ENCODE measurements at places on chromosomes 7 and 10.

GRCh38 chr7:4383584-4383983 is 298.5 kb upstream of the FOXK1 start:
- DNase-seq: no peak

DNA sequence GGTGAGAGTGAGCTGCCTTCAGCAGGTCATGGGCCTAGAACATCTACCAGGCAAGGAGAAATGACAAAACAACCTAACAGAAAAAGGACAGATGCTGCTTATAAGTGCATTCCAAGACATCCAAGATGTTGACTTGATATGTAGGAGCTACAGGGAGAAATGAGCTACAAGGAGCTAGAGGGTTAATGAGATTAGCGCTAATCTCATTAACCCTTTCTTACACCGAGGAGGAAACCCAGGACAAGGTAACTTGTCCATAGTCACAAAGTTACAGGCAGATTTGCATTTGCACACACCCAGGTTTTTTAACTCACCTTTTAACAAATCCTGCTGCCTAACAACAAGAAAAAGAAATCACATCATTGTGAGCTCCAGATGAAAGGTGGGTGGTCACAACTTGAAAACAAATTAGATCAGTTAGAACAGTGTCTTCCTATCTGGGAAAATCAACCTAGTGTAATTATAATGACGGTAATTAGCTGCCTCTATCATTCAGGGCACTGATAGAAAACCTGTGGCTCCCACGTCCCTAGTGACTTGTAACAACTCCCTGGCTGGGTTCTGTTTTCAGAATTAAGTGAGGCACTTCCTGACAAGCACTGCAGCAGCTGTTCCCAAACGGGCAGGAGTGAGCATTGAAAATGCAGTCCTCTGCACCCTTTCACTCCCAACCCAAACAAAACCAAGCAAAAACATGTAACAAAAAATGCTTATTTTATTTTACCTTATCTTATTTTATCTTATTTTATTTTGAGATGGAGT is 5.7 kb downstream of the KIAA1549 start:
- no peak for DNase-seq

- DNase-seq: no peak
Observed at GRCh38 chr10:29304264-29304994, 15.6 kb downstream of the LYZL1 start.

DNA sequence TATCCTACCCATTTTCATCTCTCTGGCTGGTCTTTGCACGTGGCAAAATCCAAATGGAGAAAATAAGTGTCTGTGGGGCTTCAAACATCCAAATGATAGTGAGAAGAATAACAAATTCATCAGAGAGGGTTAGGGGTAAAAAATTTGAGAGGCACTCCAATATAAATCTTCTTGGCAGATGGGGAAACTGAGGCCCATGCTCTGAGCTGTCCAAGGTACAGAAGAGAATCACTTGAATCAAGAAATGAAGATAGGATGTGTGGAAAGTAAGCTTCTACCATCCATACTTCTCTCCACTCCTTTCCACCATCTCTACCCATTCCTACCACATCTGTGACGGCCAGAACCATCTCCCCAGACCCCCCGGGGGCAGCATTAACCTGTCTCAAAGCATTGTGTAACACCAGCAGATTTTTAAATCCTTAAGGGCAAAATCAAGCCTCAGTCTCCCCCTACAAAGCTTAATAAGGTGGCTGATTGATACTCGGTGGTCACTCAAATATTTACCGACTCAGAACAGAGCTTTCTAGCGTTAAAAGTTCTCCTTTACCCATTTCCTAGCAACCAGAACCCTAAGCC is 818 bp downstream of the GOT1 start:
- no peak for DNase-seq

DNA sequence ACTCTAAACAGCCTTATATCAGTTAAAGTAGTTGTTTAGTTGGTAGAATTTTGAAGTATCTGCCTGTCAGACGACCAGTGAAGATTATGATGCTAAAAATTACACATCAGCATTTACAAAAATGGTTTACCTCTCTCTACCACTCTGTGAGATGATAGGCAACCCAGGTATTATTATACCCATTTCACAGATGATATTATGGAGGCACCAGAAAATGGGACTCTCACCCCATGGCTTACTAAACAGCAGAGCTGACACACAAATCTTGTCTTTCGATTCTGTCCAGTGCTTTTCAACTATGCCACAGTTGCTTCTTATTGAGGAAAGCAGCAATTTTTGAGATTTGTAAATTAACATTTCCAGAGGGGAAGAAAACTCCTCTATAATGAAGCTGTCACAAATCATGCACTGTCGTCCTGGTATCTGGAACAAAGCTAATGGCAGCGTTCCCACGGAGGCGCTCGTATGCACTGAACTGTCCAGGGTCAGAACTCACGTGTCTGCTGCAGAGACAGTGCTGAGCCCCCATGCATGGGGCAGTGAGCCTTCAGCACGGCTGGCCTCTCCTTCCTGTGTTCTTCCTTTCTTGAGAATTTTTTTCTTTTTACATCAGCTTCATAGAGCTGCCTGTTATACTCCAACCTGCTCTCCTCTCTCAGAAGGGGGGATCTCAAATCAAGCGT is 381.1 kb downstream of the SDK1 start:
- no peak for DNase-seq

DNA sequence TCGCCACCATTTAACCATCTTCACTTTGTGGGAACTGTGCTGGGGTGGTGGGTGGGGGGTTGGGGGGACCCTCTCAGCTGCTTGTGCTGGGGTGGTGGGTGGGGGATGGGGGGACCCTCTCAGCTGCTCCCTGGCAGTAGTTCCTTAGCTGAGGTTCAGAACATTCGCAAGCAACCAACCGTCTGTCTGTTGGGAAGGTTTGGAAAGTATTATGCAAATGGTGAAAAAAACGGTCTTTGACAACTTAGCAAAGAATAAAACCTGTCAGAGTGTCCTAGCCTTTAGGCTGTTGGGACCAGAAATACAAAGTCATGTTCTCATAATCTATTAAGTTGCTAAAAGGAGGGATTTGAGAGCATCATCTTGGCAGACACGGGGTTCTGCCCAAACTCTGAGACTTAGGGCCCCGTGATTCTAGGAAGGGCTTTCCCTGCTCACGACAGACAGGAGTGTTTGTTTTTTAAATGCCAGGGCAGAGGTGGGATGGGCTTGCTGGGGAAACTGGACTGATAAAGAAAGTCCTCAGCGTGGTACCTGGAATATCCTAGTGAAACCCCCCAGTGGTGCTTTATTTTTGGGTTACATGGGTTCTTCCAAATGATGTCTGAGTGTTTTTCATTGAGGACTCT is 14.1 kb upstream of the SRGN start:
- no peak for DNase-seq

DNA sequence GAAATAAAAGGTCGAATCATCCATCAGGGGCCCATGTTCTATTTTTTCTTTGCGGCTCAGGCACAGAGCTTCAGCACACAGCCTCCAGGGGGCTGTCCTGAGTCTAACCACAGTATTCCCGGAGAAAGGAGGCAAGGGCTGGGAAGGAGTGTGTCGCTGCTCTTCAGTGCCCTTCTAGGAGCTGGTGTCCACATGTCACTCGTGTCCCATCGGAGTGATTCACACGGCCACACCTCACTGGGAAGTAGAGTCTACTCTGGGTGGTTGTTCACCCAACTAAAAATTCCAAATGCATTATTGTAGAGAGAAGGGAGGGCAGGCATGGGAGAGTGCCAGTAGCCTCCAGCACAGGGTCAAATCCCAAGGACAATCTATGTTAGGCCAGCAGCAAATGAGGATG is 114.8 kb upstream of the LANCL2 start:
- no peak for DNase-seq

- no peak for DNase-seq
Observed at GRCh38 chr10:78212060-78212785, 178.6 kb downstream of the RPS24 start.

- DNase-seq: no peak
Observed at GRCh38 chr7:601595-602340, 82.1 kb upstream of the PDGFA start.

- DNase-seq: no peak
Observed at GRCh38 chr10:77604941-77605351, 32.7 kb downstream of the KCNMA1 start.

DNA sequence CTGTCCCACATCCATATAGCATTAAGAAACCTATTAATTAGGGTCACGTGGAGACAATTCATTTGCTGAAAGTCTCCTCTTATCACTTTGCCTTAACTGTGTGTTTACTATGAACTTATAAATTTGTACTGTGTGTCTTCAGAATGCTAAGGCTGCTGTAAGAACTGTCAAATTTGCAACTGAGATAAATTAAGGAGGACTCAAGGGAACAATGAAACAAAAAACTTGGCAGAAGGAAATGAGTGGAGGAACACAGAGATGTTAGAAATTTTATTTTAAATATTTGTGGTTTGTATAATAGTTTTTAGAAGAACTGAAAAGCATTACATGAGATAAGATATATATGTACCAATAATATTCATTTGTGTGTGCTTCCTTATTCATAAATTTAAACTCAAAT is 1005.3 kb upstream of the SORCS1 start:
- no peak for DNase-seq

DNA sequence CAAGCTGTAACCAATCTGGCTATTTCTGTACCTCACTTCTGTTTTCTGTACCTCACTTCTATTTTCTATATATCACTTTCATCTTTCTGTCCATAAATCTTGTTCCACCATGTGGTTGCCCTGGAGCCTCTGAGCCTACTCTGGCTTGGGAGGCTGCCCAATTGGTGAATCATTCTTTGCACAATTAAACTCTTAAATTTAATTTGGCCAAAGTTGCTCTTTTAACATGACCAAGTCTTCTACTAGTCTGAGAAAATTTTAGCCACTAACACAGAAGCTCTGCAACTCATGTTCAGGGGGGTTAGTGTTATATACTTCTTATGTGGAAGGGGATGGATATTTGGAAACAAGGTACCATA is 503.5 kb downstream of the KIF20B start:
- no peak for DNase-seq

DNA sequence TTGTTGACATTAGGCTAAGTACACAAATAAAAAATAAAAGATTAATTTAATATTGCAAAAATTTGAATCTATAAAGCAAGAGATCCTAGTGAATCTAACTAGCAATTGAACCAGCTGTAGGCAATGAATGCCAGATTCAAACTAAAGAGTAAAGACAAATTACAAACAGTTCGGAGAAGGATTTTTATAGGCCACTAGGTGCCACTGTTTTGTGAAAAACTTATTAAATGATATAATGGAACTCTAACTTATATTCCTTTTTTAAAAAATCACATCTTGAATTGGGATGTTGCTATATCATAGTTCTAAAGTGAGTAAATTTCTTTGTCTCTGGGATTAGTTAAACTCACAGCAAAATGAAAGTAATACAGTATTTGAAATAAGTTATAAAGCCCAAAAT is 39.1 kb upstream of the GNAI1 start:
- DNase-seq: no peak

GRCh38 chr7:73700069-73700423 is 16.6 kb downstream of the BUD23 start:
- no peak for DNase-seq

DNA sequence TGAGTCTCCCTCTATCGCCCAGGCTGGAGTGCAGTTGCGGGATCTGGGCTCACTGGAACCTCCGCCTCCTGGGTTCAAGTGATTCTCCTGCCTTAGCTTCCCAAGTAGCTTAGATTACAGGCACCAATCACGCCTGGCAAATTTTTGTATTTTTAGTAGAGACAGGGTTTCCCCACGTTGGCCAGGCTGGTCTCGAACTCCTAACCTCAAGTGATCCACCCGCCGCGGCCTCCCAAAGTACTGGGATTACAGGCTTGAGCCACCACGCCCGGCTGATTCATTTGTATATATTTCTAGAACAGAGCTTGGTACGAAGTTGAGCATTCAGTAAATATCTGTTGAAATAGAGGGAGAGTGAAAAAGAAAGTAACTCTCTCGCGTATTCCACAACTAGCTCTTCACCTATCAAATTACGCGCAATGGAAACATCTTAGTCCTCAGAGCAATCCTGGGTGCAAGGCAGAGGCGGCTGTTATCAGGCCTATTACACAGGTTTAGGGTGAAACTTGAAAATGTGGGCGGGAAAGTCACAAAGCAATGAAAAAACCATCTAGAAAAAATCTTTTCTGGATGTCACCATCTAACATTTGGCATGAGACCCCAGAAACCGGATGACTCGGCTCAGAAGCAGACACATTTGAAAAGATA is 707 bp upstream of the GHITM start:
- no peak for DNase-seq

DNA sequence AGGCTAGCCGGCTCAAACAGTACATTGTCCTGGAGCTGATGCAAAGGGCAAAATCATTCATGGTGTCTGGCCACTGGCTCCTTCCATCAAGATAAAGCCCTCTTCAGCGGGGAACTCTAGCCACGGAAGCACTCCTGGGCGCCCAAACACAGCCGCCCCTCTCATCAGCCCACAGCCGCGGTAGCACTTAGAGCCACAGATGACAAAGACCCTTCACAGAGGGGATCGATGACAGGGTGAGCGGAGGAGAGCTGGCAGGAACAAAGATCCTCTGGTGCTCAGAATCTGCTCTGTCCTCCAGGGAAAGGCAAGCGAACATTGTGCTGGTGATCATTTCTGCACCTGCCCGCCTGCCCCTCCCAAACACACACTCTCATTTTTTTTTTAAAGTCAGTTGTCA is 222.2 kb upstream of the NRP1 start:
- DNase-seq: no peak

- no peak for DNase-seq
Observed at GRCh38 chr10:22580711-22581110, 133.7 kb downstream of the PIP4K2A start.

DNA sequence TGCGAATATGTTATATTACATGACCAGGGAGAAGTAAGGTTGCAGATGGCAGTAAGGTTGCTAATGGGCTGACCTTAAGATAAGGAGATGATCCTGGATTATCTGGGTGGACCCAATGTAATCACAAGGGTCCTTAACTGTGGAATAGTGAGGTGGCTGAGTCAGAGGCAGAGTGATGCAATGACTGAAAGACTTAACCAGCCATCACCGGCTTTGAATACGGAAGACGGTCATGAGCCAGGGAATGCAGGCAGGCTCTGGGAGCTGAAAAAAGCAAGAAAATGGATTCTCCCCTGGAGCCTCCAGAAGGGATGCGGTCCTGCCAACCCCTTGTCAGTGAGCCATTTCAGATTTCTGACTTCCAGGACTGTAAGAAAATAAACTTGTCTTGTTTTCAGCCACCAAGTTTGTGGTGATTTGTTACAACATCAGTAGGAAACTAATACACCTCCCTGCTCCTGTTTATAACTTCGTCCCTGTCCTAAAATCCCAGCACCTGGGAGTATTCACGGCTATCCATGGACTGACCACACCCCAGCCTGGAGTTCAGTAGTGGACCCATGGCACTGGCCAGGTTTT is 4.6 kb upstream of the C10orf95 start:
- DNase-seq: no peak

DNA sequence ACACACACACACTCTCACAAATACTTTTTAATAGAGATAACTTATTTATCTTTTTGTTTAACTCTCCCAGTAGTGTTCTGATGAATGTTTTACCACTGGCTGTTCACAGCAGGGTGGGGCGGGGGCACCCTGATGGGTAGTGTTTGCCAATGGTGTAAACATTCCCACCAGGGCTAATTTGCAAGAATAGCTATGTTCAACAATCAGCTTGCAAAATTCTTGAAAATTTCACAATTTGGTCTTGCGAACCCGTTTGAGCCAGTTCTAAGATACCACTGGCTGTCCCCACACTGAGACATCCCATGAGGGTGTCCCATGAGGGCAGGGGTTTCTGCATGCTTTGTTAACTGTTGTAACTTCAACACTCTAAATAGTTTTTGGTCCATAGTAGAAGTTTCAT is 348.5 kb downstream of the CXCL12 start:
- no peak for DNase-seq

GRCh38 chr10:26839966-26840627 is 20.7 kb downstream of the ABI1 start:
- no peak for DNase-seq

- no peak for DNase-seq
Observed at GRCh38 chr10:110420401-110421193, 77.1 kb upstream of the DUSP5 start.

All from NK-92 treated with Interleukin-12 subunit alpha and Interleukin-12 subunit beta, amount 100 ng/mL, for 24 hours (cell line).